ENCODE measurements at places on chromosomes 12 and 14.

GRCh38 chr12:43551279-43551970 lies 578 bp downstream of the ADAMTS20 start:
- no peak for DNase-seq

DNA sequence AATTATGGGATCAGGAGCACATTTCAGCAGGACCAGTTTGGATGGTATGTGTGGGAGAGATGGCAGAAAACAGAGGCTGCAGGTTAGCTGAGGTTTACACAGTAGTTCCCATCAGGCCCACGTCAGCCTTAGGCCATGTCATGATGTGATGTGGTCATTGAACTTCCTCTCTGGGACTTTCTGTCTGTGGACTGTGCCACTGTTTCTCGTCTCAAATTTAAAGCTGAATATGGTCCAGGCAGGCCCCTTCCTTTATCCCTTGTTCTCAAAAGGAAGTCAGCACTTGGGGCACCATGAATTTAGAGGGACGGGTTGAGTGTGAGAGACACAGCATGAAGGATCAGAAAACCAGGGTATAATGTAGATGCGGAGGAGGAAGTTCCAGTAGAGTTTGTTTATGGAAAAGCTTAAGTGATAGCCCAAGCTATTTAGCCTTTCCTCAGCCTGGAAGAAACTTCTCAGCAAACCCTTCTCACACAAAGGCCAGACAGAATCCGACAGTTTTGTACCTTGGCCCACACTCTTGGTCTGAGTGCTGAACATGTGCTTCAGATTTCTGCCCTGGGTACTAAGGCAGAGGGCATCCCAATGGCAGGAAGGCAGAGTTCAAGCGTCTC lies 3.6 kb upstream of the IGFBP6 start:
- no peak for DNase-seq

DNA sequence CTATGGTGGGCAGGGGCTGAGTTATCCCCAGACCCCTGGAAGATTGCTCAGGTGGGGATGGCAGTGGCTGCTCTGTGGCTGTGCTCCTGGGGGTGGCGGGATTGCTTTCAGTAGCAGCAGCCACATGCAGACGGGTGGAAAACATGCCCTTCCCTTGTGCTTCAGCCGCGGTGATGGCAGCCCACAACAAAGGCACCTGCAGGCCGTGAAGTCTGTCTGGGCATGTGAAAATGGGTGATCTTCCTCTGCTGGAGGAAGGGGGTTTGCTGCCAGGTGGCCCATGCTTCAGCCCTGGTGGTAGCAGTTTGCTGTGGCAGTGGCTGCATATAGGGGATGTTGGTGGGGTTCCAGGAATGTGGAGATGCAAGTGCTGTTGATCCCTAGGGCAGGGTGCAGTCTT lies 326.2 kb upstream of the RGS6 start:
- DNase-seq = no peak

DNA sequence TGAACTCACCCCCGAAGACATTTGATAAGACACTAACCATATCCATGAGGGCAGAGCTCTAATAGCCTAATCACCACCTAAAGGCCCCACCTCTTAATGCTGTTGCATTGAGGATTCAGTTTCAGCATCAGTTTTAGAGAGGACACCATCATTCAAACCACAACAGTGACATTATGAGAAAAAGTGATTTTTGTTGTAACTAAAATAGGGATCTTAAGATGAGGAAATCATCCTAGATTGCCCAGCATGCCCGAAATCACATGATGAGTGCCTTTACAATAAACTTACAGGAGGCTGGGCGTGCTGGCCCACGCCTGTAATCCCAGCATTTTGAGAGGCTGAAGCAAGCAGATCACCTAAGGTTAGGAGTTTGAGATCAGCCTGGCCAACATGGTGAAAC lies 9.7 kb upstream of the GLT1D1 start:
- no peak for DNase-seq

- DNase-seq = peak; percentile 6
These were observed 31.2 kb downstream of the CCDC59 start for GRCh38 chr12:82326905-82327503.

DNA sequence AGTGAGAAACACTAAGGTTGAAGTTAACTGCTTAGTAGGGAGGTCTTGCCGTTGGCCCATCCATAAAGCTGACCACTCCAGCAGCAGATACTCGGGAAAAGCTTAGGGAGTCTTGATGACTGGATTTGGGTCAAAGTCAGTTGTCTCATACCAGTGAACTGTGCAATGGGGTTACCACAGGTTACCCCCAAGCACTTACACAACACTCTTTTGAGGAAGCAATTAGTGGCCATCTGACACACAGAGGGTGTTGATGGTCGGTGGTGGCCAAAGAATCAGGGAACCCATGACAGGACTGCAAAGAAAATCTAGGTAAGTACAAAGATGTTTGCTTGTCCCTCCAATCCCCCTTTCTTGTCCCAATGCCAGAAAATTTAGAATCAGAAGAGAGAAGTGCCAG lies 410.2 kb downstream of the APAF1 start:
- DNase-seq = no peak

GRCh38 chr12:108611884-108612415 lies 14.1 kb upstream of the TMEM119 start:
- DNase-seq = no peak

DNA sequence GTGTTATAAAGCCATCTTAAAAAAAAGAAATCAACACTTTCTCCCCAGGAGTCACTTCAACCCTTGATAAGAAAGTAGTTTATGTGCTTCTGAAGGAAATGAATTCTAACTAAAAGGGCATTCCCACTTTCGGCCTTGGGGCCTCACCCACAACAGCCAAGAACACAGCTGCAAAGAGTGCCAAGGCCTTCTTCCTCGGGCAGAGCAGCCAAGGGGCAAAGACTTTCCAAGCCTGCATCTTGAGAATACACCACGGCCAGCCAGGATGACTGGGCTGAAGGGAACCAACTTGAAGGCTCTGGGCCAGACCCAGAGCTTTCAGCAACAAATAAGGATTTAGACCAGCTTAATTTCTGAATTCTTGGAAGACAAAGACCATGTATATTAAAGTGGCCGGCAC lies 60.4 kb upstream of the FOXN3 start:
- DNase-seq = no peak

DNA sequence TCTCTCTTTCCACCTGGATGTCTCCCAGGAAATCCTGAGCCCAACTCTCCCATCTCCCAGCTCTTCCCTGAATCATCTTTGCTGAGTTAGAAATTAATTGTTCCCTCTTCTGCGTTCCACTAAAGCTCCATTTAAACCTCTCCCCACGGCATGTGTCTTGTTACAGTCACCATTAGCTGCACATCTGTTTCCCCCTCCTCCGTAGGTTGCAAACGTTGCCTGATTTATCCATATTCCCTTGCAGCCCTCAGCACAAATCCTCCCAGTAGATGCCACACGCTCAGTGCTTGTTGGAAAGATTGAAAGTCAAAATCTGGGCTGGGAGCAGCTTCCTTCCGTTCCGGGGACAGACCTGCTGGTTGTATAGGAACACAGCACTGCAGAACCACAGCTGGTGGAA lies 90.4 kb downstream of the SLC24A4 start:
- DNase-seq = no peak

DNA sequence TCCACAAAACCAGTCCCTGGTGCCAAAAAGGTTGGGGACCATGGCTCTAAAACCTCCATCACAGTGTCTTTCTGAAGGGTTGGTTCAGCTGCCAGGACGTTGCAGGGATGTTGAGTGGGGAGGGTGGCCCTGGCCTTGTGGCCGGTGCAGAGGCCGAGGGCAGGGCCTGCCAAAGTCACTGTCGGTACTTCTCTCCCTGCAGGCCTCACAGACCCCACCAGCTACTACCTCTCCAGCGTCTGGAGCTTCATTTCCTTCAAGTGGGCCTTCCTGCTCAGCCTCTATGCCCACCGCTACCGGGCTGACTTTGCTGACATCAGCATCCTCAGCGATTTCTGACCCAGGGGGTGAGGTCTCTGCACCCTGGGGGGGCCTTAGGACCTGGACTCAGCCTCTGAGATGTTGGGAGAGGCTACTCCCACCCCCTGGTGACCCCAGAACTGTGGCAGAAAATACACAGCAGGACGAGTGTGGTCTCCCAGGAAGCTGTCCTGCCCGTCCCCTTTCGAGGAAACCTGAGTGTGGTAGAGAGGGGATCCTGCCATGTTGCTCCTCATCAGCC lies 7.0 kb downstream of the SLC48A1 start:
- no peak for DNase-seq

DNA sequence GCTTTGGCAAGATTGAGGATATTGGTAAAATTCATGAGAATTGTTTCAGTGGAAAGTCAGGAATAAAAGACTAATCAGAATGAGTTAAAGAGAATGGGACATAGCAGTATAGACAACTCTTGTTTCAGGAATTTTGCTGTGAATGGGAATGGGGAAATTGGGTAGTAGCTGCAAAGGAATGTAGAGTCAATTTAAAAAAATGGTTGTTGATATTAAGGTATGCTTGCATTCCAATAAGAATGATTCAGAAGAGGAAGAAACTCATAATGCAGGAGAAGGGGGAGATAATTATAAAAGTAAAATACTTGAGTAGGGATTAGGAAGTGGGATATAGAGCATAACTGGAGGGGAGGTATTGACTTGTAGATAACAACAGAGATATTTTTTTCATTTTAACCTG lies 40.7 kb downstream of the MNAT1 start:
- DNase-seq = no peak

GRCh38 chr14:34252227-34252626 lies 209.8 kb downstream of the SPTSSA start:
- no peak for DNase-seq

GRCh38 chr14:64946310-64947045 lies 3.9 kb upstream of the GPX2 start:
- no peak for DNase-seq

GRCh38 chr14:29351996-29352705 lies 575.5 kb downstream of the PRKD1 start:
- DNase-seq = no peak

DNA sequence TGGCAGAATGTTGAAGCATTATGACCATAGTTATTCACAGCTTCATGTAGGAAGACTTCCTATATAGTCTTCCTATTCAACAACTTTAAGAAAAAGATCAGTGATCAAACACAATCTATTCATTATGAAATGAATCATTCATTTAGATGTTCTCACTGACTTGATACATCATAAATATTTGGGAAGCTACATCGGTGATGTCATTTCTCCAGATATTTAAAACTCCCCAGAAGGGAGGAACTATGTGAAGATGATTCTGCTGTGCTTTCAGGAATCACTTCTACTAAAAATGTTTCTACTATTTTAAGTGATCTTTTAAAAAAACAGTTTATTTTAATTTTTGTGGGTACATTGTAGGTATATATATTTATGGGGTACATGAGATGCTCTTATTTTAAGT lies 316.4 kb downstream of the BCAT1 start:
- no peak for DNase-seq

DNA sequence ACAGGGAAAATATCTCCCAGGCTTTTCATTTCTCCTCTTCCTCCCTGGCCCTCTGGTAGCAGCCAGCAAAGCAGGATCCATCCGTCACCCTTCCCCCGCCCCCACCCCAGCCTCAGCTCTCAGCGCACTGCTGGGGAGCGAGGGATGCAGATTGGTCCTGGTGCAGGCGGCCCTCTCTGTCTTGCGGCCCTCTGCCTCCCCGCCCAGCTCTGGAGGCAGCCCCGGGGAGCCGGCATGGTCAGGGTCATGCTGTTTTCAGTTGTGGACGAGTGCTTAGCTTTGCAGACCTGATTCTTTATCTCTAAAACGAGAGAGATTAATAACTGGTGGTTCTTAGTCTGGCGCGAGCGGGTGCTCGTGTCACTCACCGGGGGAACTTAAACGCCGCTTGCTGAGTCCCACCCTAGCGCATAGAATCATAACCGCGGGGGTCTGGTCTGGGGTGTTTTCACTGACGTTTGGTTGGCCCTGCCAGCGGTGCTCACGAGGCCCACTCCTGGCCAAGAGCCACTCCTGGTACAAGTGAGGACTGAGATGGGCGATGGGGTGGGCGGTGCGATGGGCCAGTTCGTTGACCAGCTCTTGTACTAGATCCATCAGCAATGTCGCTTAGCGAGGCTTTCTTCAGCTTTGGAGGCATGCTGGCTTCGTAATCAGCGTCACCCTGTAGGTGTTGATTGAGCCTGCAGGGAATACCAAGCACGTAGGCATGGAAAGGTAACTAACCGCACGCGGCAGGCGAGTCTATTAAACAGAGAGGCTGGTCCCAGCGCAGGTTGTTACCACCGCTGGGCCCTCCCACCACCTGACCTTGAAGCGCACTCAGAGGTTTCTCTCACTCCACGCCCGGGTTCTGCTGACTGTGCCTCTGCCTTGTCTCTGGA lies 95.2 kb downstream of the TSPAN9 start:
- DNase-seq = no peak

- DNase-seq = no peak
These were observed 218.2 kb downstream of the PTPRO start for GRCh38 chr12:15540469-15540872.

DNA sequence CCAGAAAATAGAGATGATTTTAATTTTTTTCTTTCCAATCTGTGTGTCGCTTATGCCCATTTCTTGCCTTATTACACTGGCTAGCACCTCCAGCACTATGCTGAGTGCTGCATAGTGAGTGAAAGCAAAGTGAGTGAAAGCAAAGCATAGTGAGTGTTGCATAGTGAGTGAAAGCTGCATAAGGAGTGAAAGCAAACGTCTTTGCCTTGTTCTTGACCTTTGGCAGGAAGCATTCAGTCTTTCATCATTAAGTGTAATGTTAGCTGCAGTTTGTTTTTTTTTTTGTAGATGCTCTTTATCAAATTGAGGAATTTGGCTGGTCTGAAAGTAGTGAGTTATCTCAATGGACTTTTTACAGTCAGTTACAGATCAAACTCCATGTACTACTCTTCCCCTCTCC lies 6.9 kb upstream of the CORO1C start:
- DNase-seq = no peak

DNA sequence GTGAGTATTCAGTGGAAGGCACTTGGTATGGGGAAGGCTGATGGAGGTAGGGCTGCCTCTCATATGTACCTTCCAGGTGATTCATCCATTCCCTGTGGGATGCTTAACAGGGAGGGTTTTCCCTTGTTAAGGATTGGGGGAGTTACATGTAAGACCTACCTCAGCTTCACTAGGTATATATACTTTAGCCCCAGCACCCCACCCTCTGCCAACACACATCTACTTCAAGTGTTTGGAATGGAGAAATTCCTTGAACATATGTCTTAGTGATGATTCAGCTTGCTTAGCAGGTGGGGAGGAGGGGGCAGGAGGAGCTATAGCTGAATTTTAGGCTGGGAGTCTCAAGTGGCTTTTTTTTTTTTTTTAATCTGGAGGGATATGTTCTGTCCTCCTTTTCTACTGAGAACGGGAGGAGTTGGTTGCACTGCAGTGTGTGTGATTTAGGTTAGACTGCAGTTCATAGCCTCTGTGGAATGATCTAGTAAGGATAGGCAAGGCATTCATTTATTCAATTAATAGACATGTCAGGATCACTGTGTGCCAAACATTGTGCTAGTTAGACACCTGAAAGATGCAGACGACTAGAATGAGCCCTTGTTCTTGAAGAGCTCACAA lies 1.7 kb downstream of the PIP4K2C start:
- no peak for DNase-seq

- no peak for DNase-seq
These were observed 150.3 kb downstream of the CEP83 start for GRCh38 chr12:94309373-94309772.

DNA sequence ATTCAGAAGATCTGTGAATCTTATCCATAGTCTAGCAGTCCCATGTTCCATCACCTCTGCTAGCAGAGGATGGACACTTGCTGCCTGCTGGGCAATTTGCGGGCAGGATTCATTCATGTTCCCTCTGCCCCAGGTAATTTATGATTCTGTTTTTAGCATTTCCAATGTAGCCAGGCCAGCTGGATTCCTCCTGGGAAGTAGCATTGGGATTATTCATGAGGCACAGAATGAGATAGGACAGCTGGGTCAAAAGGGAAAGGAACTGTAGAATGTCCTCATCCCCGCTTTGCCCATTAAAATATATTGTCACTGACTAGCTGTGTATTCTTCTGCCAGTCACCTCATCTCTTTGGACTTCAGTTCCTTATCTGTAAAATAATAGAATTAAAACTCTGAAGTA lies 68.7 kb downstream of the SLC35F4 start:
- no peak for DNase-seq
